ENCODE measurements at places on chromosomes 2 and 18.

GRCh38 chr2:177753682-177754491 is 318.7 kb downstream of the PDE11A start:
- DNase-seq, result peak; percentile 28

DNA sequence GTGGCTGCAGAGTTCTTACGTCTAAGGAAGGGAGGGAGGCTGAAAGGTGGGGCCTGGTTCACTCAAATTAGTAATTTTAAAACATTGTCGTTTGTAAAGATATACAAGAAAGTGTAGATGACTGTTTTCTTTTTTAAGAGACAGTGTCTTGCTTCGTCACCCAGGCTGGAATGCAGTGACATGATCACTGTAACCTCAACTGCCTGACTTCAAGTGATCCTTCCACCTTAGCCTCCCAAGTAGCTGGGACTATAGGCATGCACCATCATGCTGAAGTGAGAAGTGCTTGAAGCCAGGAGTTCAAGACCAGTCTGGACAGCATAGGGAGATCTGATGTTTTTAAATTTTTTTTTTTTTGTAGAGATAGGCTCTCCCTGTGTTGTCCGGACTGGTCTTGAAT is 52.9 kb downstream of the HNRNPLL start:
- DNase-seq, result no peak

GRCh38 chr2:205699515-205700289 is 17.4 kb downstream of the NRP2 start:
- DNase-seq, result no peak

DNA sequence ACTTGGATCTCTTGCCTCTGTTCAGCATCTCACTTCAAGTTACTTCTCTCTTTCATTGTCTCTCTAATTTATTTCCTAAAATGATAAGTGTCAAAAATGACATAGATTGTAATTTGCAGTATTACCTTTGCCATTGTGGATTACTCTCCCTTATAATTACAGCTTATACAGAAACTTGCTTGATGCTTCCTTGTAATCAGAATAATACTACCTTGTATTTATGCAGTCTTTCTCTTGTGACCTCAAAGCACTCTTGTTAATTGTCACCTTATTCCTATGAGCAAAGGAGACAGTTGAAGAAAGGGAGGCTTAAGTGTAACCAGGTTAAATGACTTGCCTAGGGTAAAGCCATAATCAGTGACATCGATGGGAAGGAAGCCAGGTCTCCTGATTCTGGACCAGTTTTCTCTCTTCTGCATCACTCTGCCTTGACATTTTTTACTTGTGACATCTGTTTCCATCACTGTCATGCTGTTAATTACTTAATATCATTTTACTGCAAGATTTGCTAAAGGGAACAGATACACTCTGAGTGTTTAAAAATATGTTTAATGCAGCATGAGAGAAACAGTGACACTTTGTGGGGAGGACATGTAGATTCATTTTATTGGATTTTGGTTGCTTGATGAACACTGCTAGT is 388.6 kb downstream of the PARD3B start:
- DNase-seq, result no peak

- DNase-seq, result no peak
Observed at GRCh38 chr2:31386648-31387047, 27.9 kb downstream of the XDH start.

DNA sequence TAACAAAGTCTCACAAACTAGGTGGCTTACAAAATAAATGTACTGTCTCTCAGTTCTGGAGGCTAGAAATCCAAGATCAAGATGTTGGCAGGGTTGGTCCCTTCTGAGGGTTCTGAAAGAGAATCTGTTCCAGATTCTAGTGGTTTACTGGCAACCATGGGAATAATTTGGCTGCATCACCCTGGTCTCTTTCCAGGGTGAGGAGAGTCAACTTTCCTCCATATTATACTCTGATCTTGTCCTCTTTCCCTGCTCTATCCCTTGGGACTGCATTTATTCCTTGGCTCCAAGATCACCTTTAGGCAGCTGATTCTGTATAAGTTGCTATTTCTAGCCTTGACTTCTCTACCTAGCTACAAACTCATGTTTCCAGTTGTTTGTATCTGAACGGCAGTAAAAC is 35.2 kb downstream of the SLC40A1 start:
- DNase-seq, result no peak

GRCh38 chr2:42510608-42511243 is 16.9 kb upstream of the KCNG3 start:
- peak; percentile 4 for DNase-seq

- DNase-seq, result peak; percentile 17
Observed at GRCh38 chr18:74714791-74715190, 117.1 kb downstream of the ZNF407 start.

- DNase-seq, result no peak
Observed at GRCh38 chr2:158723181-158723838, 71.8 kb upstream of the DAPL1 start.

DNA sequence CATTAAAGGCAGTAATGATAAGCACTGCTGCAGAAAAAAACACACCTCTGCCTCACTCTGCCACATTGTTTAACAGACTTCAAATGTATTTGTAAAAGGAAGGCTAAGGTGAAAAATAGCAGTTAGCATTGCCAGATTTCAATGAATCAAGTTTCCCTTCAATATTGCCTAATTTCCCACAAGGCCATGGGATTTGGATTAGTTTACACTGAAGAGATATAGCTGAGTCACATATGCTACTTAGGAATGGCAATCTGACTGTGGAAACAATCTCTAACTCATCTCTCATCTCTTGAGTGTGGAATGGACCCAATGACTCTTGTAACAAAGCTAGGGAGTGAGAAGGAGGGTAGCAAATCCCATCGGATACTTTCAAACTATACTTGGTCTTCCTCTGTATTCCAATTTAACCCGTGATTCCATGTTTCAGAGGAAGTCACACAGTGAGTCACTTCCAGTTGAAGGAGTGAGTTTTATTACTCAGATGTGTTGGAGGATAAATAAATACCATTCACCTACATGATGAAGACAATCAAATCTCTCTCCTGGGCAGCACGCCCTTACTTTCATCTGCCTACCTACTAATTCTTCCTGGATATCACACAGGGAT is 5.1 kb downstream of the B4GALT6 start:
- DNase-seq, result no peak

DNA sequence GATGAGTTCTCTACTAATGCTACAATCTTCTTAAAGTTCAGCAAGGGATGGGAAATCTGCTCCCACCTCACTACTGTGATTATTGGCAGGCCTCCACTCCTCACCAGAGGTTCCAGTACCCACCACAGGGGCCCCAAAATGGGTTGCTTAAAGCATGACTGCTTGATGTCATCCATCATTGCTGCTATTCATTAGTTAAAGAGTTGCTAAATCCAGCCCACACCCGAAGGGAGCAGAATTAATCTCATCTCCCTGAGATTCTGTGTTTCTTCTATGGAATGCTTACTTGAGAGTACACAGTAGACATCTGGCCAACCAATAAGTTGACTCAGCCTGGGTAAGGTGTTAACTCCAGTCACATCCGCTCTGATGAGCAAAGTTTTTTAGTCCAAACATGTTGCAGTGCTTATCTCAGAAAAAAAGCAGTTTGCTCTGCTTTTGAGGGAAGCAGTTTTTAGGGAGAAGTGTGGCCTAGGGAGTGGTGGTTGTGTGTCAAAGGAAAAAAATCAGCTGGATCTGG is 690.2 kb upstream of the POU3F3 start:
- no peak for DNase-seq

DNA sequence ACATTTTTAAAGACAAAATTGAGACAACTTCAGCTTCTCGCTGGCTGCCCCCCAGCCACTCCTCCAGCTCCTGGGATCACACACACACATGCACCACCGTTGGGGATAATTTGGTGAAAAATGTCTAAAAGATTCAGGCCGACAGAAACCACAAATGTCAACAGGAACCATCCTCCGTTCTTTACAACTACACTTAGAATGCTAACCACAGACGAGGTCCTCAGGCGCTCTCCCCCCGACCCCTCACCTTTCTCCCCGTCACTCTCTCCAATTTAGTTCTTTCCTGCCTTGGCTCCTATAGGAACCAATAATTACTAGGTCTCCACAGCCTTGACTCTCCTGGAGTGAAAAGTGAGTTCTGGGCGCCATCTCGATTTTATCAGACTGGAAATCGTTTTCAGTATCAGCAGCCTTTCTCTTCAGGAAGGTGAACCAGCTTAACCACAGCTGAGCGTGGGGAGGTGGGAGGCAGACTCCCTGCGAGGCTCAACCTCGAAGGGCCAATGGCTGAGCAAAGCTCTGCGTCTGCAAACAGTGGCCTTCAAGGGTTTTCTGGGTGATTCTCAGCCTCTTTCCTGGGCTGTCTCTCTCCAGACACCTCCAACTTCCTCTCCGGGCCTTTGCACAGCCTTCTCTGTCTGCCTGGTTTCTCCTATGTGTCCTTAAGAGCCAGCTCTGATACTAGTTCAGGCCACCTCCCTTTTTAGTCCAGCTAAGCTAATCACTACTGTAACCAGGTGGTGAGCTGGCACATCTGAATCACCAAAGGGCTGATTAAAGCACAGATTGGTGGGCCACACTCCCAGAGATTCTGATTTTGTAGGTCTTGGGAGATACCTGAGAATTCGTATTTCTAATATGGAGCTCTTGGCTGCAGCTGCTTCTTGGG is 115.7 kb upstream of the COPS8 start:
- no peak for DNase-seq

GRCh38 chr2:200130762-200131166 is 175.4 kb downstream of the MAIP1 start:
- DNase-seq, result no peak

DNA sequence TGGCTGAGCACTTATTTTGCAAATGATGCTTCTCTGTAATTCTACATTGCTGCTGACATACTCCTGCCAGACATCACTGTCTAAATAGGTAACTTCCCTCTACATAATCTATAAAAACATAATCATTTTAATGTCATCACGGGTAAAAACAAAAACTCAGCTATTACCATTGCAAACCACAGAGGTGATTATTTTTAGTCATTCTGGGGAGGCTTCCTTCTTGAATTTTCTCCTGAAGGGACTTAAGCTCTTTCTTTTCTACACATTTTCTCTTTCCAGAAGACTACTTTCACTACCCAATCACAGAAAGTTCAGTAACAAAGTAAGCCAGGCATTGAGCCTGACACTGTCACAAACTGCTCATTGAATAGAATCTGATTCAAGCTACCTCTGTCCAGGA is 40.4 kb upstream of the NFU1 start:
- DNase-seq, result no peak

GRCh38 chr2:8472545-8473323 is 209.1 kb upstream of the ID2 start:
- DNase-seq, result no peak

DNA sequence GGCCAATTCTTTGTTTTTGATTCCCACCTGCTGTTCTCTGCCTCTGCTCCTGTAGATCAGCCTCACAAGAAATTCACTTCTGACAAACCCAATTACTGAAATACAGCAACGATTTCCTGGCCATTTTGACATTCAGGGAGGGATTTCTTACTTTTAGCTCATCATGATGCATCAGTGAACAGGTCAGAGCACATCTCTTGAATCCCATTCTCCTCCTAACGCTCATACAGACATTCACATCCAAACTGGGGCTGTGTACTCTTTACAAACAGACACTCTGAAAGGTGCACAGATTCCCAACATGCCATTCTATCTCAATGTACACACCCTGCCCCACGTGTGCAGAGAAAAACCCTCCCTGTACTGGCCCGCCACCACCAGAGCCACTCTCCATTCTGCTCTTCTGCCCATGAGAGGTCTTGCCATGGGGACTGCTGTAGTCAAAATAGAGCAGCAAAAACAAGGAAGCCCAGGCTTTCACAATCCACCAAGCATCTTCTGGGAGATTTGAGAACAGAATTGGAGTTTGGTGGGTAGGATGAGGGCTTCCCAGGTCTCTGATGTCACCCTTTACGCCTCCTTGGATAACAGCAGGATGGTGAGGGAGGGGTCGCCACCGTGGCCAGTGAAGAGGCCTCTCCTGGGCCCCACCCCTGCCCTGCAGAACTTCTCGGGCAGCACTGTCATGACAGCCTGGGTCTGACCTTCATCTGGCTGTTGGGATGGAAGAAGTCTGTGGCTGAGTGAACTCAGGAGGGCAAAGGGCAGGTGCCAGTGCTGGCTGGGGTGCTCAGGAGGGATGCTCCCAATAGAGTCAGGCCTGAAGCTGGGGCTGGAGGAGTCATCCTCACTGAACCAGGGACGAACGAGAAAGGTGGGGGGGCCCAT is 41.9 kb upstream of the ZFP36L2 start:
- no peak for DNase-seq

- no peak for DNase-seq
Observed at GRCh38 chr2:45748239-45748638, 96.8 kb downstream of the PRKCE start.

DNA sequence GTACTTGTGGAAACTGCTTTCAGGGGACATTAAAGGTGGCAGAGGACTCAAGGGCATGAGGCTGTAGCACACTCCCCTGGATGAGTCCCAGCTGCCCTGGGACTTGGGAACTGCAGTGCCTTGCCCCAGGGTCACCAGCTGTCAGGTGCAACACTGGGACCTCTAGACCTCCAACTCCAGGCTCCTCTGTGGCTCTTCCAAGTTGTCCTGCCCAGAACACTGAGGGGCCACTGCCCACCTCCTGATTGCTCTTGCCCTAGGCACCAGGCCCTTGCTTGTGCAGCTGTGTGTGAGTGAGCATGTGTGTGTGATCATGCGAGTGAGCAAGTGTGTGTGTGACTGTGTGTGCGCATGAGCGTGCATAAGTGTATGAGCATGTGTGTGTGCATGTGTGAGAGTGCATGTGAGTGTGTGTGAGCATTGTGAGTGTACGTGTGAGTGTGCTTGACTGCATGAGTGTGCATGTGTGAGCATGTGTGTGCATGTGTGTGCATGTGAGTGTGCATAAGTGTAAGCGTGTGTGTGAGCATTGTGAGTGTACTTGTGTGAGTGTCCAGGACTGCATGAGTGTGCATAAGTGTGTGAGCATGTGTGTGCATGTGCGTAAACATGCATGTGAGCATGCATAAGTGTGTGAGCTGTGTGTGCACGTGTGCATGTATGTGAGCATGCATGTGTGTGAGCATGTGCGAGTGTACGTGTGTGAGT is 301.5 kb downstream of the NDUFA10 start:
- no peak for DNase-seq

GRCh38 chr18:12336887-12337286 is 28.8 kb downstream of the TUBB6 start:
- DNase-seq, result no peak

- DNase-seq, result no peak
Observed at GRCh38 chr2:72133721-72134407, 13.8 kb downstream of the CYP26B1 start.

DNA sequence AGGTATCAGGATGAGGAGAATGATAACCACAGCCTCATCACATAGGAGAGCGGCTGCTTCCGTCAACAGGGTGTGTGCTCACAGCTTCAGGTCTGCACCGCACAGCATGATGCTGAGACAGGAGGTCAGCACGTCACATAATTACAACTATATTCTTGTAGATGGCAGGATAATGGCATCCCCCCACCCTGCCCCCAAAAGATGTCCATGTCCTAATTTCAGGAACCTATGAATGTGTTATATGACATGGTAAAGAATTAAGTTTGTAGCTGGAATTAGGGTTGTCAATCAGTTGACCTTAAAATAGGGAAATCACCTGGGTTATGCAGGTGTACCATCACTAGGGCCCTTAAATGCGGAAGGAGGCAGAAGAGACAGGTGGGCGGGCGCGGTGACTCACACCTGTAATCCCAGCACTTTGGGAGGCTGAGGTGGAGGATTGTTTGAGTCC is 73.9 kb downstream of the ARL4C start:
- DNase-seq, result no peak
